ENCODE measurements at places on chromosomes 3 and 15.

DNA sequence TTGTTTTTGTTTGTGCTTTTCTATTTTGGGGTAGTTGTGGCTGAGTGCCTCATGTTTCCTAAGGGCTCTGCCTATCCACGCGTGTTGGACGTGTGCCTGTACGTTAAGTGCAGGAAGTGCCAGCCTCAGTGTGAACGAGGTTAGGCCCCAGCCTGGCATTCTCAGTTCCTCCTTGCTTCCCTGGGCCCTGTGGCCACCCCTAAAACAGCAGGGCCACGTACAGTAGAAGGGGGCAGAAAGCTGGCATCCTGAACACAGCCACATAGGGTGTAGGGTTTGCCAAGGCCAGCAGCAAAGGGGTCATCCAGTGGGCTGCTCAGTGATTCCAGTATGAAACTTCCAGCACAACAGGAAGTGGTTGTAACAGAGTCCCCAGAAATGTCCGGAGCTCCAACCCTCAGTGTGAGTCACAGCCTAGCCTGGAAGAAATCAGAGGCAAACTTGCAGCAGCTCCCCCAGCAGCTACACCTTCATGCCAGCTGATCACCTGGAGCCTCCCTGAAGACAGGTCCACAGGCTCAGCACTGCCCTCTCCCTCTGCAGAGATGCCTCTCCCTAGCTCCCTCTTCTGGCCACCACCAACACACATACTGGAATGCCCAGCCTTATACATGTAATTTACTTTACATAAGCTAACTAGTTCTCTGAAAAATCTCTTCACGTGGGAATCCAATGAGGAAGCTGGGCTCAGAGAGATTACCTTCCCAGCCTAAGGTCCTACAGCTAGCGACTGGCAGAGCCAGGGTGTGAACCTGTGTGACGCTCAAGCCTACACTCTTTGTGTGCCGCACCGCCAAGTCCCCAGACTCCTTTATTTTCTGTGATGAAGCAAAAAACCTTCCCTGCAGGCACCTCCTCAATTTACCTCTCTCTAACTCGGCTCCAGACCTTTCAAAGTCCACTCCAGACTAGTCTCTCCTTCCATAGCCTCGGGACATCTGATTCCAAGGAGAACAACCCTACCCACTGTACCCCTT lies 26.6 kb downstream of the ILDR1 start:
- DNase-seq, result no peak

DNA sequence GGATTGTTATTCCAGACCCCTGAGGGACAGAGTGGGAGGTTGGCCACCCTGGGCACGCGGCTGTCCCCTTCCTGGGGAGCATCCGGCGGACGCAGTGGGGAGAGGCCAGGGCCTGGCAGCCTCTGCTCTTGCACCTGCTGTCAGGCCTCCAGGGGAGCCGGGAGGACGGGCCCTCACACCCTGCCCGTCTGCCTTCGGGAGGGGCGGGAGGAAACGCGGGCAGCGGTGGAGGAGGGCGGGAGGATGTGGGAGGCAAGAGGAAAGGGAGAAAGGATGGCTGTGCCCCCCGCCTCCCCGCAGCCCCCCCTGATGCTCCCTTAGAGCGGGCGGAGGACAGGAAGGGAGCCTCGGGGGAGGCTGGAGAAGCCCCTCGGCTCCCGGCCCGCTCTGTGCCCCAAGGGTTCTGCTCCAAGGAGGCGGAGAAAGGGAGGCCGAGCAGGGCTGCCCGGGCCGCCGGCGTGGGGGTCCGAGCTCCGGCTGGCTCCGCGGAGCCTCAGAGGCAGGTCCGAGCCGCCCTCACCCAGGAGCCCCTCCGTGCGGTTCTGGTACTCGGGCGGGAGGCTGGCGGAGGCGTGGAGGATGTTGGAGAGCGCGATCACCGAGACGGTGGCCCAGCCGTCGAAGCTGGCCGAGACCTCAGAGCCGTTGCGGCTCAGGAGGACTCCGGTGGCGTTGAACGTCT lies 40.9 kb downstream of the MUC20 start:
- no peak for DNase-seq

DNA sequence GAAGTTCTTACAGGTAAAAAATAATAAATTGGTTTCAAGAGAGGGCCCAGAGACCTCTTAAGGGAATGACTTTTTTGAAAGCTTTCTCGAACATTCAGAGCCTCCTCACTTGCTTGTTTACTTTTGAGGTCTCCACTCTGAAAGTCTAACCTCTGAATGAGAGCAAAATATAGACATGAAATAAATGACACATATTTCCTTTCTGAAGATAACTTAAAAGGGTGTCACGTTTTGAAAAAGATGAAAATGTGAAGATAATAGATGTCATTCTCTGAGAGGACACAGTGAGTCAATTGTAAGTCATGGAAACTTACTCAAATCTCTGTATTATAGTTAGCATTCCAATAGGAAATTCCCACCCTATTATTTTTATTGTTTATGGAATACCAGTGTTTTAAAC lies 44.6 kb downstream of the HACD2 start:
- no peak for DNase-seq

- no peak for DNase-seq
Observed at GRCh38 chr3:127750226-127751031, 71.9 kb downstream of the MGLL start.

DNA sequence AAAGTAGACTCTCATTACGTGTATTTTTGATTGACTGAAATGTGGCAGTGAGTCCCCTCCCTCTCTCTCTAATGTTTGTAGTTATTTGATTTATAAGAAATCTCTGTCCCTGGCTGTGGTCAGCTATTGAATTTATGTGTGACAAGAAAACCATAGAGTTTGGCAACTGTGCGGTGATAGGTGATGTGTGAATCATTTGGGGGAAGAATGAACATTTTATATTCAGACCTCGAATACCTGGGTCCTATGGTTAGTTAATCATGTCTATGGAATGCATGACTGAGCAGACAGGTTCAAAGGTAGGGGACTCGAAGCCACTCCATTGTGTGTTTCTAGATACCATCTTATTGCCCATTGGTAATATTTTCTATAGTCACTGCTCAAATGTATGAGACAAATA lies 712.1 kb downstream of the MECOM start:
- DNase-seq, result no peak

Measured in vagina (tissue), 2 donors.